ENCODE measurements at places on chromosomes 6 and 20.

- DNase-seq: no peak
These were observed 29.9 kb downstream of the PHACTR2 start for GRCh38 chr6:143707697-143708096.

DNA sequence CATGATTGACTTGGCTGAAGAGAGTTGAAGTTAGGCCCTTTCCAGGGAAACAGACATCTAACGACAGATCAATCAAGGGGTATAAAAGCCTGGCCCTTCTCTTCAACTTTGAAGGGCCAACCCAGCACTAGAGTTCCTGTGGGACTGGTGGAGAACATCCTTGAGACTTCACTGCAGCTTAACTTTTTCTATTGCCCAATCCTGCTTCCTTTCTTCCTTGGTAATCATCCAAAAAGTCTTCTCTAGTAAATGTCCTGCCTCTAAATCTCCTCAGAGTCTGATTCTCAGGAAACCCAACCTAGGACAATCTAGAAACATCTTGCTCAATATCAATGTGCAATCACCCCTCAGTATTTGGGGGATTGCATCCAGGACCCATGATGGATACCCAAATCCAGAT, 1.9 kb downstream of the MKKS start:
- no peak for DNase-seq

GRCh38 chr20:40506537-40506939, 182.5 kb downstream of the MAFB start:
- peak; percentile 96 for DNase-seq

- DNase-seq: no peak
These were observed 94.6 kb upstream of the ENPP5 start for GRCh38 chr6:46265373-46265772.

GRCh38 chr6:40782355-40782754, 195.2 kb upstream of the LRFN2 start:
- DNase-seq: no peak

GRCh38 chr6:21949211-21949801, 347.5 kb downstream of the PRL start:
- peak; percentile 41 for DNase-seq

DNA sequence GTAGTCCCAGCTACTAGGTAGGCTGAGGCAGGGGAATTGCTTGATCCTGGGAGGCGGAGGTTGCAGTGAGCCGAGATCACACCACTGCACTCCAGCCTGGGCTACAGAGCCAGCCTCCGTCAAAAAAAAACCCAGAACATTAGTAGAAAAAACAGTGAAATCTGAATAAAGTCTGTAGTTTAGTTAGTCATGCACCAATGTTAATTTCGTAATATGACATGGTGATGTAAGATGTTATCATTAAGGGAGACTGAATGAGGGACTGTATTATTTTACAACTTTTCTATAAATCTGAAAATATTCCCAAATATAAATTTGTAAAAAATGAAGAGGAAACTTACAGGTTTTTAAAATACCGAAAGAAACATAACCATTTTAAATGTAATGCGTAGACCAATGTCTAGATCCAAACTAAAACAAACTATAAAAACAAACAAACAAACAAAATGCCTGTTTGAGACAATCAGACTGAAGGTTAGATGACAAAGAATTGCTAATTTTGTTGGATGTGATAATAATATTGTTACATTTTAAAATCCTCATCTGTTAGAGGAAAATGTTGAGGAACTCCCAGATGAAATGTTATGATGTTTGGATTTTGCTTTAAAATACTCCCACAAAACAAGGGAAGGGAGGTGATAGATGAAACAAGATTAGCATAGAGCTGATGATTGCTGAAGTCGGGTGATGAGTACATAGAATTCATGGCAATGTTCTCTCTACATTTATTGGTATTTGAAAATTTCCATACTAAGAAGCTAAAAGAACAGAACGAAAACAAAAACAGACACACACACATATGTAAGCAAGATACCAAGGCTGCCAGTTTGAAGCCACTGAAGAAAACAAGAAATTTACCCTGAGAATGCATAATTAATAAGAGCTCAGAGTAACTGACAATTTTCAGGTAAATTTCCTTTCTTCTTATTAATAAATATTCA, 1.8 kb downstream of the GSTA4 start:
- peak; percentile 42 for DNase-seq

DNA sequence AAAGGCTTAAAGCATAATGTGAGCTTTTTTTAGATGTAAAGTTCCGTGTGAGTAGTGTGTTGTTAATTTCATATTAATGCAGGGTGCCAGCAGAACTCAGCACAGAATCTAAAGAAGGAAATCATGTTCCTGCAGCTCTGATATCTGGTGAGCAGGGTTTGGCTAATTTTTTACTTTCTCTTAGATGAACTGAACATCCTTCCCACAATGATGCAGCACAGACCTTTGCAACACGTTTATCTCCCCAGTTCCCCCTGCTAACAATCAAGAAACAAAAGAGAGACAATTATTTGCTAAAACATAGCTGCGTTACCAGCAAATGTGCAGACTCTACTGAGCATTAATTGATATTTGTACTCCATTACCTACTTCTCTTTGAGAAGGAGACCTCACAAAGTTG, 39.1 kb upstream of the ATXN1 start:
- DNase-seq: no peak

DNA sequence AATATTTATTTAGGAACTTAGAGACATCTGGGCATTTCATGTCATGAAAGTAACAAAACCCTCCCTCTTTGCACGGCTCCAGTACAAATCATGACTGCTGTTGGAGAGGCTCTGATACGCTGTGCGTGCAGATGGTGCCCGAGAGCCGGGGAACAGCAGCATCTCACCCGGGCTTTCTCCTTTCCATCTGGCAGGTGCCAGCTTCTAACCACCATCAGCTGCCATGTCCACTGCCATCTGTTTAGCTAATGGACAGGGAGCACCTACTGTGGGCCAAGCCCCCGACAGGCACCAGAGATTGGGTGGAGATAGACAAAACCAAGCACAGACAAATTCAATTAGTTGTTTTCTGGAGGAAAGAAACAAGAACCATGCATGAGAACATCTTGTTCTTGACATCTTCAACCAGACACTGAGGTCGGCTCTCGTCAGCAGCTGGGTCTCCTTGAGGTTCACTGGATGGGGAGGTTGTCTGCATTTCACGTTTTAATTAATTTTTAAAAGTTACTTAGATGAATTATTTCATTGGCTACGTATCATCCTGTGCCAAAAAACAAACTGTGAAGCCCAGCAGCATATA, 323.7 kb downstream of the THBS2 start:
- no peak for DNase-seq
